Activated gamma-delta T cell treated with anti-CD3 and anti-CD28 coated beads, Interleukin-2, amount 50 U/mL, for 16 hours (primary cell): ENCODE measurements at places on chromosomes 7 and 10.

GRCh38 chr10:69119896-69120295 is 4.1 kb upstream of the VPS26A start:
- DNase-seq: no peak

GRCh38 chr7:79009647-79010046 is 443.8 kb downstream of the MAGI2 start:
- no peak for DNase-seq

DNA sequence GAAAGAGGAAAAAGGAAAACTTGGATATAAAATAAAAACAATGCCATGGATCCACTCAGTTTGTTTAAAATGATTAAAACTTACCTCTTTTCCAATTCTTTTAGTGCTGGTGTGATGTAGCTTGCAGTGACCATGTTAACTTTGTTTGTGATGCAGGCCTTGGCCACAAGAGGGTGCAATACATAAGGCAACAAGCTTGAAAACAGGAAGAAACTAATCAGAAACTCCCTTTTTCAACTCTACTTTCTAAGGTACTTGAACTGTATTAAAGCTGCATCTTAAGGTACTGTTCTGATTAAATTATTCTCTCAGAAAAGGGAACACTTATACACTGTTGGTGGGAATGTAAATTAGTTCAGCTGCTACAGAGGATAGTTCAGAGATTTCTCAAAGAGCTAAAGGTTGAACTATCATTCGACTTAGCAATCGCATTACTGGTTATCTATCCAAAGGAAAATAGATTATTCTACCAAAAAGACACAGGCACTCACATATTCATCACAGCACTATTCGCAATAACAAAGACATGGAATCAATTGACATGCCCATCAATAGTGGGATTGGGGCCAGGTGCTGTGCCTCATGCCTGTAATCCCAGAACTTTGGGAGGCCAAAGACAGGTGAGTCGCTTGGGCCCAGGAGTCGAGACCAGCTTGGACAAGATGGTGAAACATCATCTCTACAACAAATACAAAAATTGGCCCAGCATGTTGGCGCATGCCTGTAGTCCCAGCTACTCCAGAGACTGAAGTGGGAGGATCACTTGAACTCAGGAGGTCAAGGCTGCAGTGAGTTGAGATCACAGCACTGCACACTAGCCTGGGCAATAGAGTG is 50.9 kb downstream of the AASS start:
- peak; percentile 28 for DNase-seq

- DNase-seq: no peak
Observed at GRCh38 chr7:41885748-41886147, 182.9 kb upstream of the INHBA start.

GRCh38 chr7:45543473-45543872 is 30.7 kb upstream of the ADCY1 start:
- DNase-seq: no peak

GRCh38 chr7:108488768-108489538 is 32.7 kb upstream of the NRCAM start:
- DNase-seq: no peak

GRCh38 chr7:37701769-37702168 is 18.2 kb downstream of the GPR141 start:
- DNase-seq: no peak

GRCh38 chr7:96321031-96321657 is 754 bp downstream of the SLC25A13 start:
- peak; percentile 35 for DNase-seq

DNA sequence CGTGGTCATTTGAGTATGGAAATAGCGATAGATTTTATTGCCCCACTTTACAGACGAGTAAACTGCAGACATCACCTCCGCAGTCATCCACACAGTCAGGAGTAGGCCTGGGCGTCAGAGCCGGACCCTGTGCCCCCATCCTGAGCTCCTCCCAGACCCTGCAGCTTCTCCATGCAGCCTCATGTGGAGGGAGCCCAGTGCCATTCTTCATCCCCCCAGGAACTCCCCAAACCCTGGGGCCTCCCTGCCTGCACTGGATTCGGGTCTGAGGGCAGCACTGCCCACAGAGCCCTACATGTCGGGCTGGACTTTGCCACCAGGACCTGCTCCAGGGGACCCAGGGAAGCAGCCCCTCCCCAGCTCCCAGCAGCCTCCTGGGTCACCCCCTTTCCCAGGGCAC is 100.8 kb downstream of the MKI67 start:
- DNase-seq: no peak

DNA sequence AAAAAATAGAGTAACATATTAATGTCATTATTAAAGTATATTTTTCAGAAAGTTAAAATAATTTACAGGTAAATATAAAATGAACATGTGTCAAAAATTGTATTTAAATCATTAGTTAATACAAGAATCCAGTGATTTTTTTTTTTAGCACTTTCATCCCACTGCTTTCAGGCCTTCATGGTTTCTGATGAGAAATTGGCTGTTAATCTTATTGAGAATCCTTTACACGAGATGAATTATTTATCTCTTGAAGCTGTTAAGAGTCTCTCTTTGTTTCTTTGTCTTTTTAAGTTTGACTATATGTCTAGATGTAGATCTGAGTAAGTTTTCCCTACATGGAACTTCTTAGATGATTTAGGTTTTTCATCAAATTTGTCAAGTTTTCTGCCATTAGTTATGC is 578.5 kb upstream of the KCND2 start:
- no peak for DNase-seq

- DNase-seq: no peak
Observed at GRCh38 chr10:69955211-69955805, 97.3 kb upstream of the MACROH2A2 start.

DNA sequence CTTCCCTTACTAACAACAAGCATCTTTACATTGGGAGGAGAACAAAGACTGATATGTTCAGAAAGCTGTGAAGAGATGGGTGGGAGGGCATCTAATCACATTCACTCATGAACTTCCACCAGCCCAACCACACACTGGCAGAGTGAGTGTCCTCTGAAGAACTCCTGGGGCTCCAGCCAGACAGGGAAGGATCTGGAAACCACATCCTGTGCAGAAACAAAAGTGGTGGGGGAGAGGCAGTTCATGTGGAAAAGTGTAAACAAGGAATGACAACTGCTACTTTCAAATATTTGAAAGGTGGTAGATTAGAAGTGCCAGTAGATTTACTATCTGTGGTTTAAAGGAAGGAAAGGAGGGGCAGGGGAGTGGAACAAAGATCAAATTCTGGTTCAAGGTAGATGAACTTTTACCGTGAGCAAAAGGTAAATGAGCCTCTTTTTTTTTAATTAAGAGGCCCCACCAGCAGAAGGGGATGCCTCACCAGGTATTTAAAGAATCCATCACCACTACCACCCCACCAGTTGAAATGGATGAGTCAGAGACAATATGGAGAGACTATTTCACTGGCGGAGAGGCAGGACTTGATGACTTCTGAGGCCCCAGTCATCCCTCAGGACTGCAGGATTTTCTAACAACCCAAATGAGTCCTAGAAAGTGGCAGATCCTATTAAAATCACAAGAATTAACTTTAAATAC is 34.5 kb downstream of the GOT1 start:
- no peak for DNase-seq

- DNase-seq: no peak
Observed at GRCh38 chr7:13702251-13702650, 287.2 kb downstream of the ETV1 start.

DNA sequence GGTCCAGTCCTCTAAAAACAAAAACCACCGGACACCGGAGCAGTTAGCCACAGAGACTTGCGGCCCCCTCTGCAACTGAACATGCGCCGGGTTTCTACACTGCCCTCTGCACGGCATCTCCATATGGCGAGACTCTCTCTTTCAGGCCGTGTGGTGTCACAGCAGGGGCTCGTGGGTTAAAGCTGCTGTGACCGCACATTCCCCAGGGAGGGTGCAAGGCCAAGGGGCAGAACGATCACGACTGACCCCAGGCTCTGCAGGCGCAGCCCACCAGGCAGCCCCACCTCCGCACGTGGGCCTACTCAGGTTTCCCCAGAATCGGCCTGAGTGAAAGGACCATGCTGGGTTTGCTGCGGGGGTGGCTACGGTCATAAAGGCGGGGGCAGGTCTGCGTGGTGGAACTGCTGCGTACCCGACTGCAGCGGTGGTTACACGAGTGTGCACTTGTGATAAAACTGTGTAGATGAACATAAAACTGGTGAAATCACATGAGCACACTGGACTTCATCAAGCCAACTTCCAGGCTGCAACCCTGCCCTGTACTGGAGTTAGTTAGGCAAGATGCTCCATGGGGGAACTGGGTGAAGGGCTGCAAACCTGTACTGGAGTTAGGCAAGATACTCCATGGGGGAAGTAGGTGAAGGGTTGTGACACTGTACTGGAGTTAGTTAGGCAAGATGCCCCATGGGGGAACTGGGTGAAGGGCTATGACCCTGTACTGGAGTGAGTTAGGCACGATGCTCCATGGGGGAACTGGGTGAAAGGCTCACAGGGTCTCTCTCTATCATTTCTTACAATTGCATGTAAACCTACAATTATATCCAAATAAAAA is 81.4 kb upstream of the PPP2R2D start:
- DNase-seq: no peak

GRCh38 chr7:120553491-120553890 is 280.5 kb downstream of the KCND2 start:
- no peak for DNase-seq

DNA sequence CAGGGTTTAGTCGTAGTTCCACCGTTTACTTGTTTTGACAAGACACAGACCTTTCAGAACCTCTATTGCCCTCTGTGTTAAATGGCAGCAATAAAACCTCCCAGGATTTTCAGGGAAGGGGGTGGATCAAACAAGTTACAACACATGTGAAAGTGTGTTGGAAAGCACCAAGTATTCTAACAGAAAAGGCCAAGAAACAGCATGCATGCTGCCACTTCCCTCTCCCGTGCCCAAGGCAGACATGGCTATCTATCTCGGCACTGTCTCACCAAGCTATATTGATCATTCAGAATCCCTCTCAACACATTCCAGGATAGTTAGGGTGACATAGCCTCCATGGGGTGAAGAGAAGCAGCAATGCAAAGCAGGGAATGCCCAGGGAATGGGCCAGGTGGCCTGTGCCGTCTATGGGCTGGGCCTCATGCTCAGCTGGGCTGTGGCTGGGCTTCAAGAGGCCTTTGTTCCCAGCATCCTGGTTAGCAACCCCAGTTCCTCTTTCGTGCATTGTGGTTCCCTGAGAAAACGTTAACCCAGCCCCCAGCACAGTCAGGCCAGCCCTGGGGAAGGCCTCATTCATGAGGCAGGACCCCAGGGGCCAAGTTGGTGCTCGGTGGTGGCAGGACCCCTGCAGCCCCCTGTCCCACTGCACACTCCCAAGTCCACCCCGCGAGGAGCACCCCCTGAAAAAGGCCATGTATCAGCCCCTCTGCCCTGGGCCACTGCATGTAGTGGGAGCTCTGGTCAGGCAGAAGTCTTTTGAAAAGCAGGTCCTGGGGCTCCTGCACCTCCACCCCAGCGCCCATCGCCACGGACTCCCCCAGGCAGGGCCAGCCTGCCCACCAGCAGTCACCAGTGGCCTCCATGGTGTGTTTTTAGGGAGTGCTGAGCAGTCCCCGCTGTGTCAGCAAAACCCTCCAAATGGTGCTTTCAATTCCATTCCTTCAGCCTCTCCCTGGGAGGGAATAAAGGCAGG is 25.5 kb downstream of the VSIR start:
- DNase-seq: no peak

GRCh38 chr10:61554925-61555324 is 101.7 kb upstream of the TMEM26 start:
- no peak for DNase-seq
